Osteoblast (primary cell): ENCODE measurements at places on chromosomes 13 and 19. TPM values are rescaled to one million over a fixed set of nuclear protein-coding genes. Genes with fewer than 3 reads are reported as not detected.

DNA sequence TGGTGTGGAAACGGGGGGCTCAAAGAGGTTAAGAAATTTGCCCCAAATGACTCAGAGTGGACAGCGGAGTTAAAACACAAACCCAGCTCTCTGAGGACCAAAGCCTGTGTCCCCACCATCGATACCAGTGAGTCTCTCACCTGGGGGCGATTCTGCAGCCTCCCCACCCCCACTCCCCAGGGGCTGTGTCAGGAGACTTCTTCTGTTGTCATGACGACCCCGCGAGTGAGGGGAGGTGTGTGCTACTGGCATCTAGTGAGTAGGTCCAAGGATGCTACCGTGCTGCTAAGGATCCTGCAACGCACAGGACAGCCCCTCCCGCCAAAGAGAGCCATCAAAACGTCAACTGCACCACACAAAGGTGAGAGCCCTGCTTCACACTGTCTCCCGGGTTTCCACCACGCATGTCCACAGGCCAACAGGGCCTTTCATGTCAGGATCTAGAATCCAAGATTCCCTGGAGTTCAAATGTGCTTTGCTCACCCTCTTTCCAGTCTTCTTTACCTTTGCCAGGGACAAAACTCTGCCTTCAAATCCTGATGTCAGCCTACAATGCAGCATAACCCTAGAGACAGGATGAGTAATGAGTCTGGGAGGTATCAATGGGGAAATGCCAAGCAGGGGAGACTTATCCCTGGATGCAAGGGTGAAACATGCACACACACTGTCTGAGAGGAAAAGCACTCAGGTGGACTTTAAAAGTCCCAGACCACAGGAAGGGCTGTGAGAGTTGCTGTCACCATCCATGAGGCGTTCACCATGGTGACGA is 3.9 kb downstream of the RANBP3 start:
- H3K36me3 ChIP-seq: peaks cover 7% of the 10 kb centered on the region
- H3K27ac ChIP-seq: peak overlapping the region; percentile 15
- DNase-seq: peak; percentile 68

DNA sequence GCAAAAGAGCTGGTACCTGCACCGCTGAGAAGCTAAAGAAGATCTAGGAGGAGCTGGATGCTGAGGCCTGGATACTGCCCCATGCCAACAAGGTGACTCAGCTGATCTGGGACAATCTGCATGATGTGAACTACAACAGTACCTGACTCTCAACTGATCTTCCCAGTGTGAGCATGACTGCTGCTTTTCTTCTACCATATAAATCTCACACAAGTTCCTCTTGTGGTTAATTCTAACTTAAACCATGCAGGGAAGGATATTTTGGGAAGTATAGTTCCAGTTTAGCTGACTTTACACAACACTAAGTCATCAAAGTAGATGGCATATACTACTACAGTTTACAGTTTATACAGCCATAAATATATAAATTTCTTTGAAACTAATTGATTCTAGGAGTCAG is 91.9 kb downstream of the SLAIN1 start:
- no peaks in the 10 kb centered on the region for H3K36me3 ChIP-seq
- no peaks in the 10 kb centered on the region for H3K4me1 ChIP-seq
- H3K27me3 ChIP-seq: no peaks in the 10 kb centered on the region
- no peak overlapping the region for H3K4me3 ChIP-seq
- no peak for DNase-seq

DNA sequence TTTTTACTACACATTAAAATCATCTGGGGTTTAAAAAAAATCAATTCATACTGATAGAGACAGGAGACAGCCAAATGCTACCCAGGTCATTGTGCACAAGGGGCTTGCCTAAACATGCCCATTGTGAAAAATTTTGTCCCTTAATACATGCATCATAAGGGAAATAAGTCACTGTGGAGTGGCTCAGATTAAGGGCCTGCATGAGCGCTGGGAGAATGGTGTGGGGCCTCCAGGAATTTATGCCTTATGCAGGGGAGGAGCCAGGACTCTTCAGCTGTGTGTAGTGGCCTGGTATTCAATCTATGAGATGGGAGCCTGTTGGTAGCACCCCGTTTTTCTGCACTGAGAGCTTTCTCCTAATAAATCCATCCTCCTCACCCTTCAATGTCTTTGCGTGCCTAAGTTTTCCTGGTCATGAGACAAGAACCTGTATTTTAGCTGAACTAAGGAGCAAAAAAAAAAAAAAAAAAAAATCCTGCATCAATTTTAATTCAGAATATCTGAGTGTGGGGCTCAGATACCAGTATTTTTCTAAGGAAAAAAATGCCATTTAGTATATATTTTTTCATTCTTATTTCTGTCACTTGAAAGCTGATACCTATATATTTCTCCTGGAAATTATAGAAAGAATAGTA is 997.6 kb upstream of the ATXN8OS start:
- no peaks in the 10 kb centered on the region for H3K4me1 ChIP-seq
- DNase-seq: no peak
- no peaks in the 10 kb centered on the region for H3K36me3 ChIP-seq
- H3K4me3 ChIP-seq: no peak overlapping the region

GRCh38 chr13:100588331-100589177 is at the start of gene GGACT:
Gene GGACT (minus strand): TSS chr13:100588789. CDS start chr13:100532591, 56,198 bp downstream.
- H3K36me3 ChIP-seq: no peaks in the 10 kb centered on the region
- DNase-seq: peak; percentile 97
- peaks cover 11% of the 10 kb centered on the region for H3K4me1 ChIP-seq

DNA sequence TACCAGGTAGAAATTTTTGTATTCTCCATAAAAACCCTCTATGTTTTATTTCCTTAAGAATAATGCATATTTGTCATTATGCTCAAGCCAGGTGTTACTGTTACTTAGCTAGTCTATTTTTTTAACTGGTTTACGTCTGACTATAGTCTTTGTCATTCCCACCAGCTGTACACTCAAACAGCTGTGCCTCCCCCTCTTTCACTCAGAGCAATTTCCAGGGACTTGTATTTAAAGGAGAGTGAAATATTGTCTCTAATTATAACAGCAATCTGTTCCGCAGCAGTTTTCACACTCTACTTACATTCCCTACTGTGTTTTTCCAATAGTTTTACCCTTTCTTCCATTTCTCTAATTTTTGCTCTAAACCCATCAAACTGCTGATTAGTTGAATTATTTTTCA is 813.6 kb upstream of the MIR17HG start:
- no peak overlapping the region for H3K27ac ChIP-seq
- no peaks in the 10 kb centered on the region for H3K27me3 ChIP-seq
- no peaks in the 10 kb centered on the region for H3K4me1 ChIP-seq

DNA sequence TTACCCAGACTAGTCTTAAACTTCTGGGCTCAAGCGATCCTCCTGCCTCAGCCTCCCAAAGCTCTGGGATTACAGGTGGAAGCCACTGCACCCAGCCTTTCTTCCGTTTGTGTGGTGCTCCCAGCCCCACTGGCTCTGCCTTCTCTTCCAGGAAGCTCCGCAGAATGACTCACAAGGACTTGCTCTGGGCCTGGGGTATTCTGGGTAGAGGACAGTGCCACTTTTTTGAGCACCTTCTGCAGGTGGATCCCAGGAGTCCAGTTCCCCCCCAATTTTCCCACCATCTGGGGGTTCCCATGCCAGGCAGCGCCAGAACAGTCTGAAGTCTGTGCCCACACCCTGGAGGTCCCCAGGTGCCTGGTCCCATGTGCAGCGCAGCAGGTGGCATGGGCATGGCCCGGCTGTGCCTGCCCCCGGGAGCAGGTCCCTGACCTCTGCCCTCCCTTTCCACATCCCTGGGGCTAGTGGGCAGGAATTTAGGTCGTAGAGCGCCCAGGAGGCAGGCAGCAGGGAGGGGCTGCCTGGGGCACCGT is 1.6 kb downstream of the REEP6 start:
- no peaks in the 10 kb centered on the region for H3K4me1 ChIP-seq
- DNase-seq: peak; percentile 30
- H3K36me3 ChIP-seq: no peaks in the 10 kb centered on the region

APOC4 gene
- not detected in 2 replicates for total RNA-seq

ADAT3 gene
- 3.3 and 3.8 TPM in 2 replicates for total RNA-seq
